Stimulated activated CD8-positive, alpha-beta memory T cell treated with anti-CD3 and anti-CD28 coated beads, Interleukin-15, amount 100 ng/mL, for 1 hour (primary cell): ENCODE measurements at places on chromosomes 6 and 20.

- no peak for DNase-seq
These were observed 932.1 kb downstream of the QKI start for GRCh38 chr6:164346631-164347030.

GRCh38 chr6:17057322-17057721, 44.5 kb upstream of the STMND1 start:
- no peak for DNase-seq

DNA sequence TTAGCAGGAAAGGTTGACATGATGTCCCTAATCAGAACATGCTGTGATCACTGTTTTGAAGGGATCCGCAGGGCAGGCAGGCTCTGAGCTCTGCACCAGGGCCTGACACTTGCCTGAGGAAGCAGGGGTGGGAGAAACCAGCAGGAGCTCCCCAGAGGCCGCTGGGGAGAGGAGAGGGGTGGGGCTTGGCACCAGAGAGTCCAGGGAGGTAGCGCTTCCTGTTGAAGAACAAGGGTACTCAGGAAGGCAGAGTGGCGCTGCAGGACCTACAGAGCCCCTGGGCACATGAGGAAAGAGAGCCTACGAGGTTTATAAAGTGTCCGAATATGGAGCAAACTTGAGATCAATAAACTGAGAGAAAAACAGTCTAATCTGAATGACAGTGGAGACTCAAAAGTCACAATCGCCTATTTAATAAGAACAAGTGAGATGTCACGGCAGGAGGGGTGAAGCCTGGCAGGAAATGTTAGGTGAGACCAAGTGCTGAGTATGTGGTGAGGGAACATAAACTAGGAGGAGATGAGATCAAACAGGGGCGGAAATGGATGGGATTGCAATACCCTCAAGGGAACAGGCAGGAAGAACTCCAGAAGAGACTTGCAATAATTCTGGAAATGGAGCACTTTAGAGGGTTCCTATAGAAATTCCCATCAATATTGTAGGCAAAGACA, 5.8 kb upstream of the TBXT start:
- no peak for DNase-seq

GRCh38 chr6:83824388-83824801, 28.8 kb upstream of the RIPPLY2 start:
- no peak for DNase-seq

DNA sequence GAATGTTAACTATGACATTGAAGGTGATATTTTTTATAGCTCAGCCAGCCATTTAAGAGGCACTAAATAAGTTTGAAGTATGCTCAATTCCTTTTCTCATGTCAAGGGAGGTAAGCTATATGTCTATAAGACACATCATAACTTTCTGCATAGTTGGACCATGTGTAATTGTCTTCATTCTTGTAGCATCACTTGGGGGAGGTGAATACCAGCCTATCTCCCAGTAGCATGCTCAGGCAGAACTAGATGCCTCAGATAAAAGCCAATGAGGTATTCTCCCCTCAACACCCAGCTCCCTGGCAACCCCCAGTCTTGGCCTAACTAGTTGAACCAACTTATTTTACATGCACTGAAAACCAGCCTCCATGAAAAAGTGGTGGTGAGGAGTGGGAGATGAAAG, 158.3 kb upstream of the JAG1 start:
- DNase-seq, result no peak

DNA sequence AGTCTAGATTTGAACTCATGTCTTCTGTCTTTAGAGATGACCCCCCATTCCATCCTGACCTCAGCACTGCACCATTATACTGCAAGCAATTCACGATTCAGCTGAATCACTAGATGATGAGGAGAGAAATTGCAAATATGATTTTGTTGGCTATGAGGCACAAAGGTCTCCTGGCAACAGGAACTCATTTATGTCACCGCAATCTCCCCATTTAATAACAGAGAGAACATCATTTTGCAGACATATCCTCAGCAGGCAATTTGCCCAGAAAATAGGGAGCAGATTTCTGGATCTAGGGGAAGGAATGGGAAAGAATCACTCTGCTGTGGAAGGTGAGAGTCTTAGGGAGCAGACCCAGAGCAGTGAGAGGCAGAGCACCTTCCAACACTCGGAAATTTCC, 303.0 kb downstream of the PAX1 start:
- no peak for DNase-seq

DNA sequence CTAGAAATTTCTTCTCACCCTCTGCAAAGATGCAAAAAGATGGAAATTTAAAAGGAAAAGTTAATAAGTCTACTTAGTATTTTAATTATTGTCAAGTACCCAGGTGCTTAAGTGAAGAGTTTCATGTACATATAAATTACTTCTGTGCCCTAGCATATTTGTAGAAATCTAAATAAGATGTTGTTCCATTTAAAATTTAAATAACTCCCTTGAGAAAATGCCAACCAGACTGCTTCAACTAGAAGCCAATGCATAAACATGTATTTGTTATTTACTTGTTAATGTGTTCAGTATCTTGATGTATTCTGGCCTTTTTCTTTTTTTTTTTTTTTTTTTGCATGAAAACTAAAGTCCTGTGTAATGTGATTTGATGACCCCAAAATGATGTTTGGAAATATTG, 6.3 kb upstream of the TMEM244 start:
- no peak for DNase-seq

- DNase-seq, result no peak
These were observed 438.9 kb upstream of the ZNF337 start for GRCh38 chr20:26135325-26136110.

DNA sequence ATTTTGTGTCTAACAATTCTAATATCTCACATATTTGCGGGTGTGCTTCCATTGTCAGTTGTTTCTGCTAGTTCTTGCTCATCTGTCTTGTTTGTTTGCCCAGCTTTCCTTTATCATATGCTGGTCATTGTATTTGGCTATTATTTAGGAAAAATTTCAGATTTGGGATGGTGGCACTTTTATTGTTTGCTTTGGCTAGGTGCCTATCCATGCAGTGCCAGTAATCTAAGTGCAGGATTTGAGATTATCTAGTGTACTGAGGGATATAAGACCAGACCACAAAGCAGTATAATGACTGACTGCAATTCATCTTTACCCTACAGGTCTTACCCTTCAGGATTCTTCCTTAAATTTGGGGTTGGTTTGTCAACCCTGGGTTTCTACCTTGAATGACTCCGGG, 63.9 kb downstream of the NINL start:
- no peak for DNase-seq

DNA sequence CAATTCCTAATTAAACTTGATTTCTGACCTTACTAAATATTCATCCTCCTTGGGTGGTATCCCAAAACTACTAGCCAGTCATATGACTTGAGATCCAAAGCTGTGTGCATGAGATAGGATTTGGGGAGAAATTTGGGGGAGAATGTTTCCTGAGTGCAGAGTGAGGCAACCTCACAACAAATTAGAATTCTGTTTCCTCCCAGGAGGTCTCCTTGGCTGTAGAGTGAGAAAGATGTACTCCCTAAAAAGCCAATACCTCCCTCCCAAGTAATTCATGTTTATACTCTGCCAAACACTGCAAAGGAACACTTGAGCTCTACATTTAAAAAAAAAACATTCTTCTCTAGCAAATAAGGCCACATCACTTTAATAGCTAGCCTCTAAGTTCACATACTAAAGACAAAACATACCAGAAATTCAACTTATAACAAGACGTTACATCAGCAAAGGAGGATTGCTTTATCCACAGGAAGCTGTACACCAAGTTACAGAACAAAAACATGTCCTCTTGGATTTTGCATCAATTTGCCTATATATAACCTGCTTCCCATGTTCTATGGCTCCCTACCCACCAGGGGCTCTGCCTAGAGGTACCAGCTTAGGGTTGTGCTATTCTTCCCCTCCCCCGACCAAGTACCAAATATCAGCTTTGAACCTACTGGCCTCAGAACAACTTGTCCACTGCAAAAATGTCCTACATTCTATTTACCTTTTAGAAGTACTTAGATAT, 15.4 kb upstream of the TMEM30A start:
- DNase-seq, result no peak

DNA sequence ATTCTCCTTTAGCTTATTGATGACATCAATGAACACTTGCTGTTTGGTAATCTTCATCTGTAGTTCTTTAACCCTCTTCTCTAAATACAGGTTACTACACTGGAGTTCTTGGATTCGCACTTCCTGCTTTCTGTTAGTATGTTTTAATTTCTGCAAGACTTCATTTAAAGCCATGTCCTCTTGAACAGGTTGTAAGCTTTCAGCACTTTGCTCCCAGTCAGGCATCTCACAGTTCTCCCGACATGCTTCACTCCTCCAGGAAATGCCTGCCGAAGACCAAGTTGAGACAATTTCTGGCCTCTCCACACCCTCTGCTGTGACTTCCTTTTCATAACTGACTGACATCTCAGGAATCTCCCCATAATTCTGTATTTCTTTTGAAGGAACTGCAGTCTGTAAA, 15.8 kb downstream of the CAGE1 start:
- DNase-seq, result no peak

- no peak for DNase-seq
These were observed 126.1 kb upstream of the RPS6KA2 start for GRCh38 chr6:166752928-166753721.

GRCh38 chr6:8738951-8739350, 303.6 kb upstream of the SLC35B3 start:
- no peak for DNase-seq

- DNase-seq, result no peak
These were observed 6.4 kb upstream of the GMNN start for GRCh38 chr6:24768361-24768760.

DNA sequence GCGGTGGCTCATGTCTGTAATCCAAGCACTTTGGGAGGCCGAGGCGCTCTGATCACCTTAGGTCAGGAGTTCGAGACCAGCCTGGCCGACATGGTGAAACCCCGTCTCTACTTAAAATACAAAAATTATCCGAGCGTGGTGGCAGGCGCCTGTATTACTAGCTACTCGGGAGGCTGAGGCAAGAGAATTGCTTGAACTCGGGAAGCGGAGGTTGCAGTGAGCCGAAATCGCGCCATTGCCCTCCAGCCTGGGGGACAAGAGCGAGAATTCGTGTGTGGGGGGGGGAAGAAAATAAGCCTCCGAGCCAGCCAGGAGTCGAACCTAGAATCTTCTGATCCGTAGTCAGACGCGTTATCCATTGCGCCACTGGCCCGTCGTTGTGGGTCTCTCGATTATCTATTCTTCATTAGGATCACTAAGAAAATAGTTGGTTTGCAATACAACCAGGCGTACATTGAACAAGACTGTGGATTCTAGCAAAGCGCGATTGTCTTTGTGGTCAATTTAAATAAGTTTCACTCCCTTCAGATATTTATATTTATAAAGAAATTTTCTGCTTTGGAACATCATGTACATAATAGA, 33.9 kb upstream of the PRSS16 start:
- no peak for DNase-seq
